ENCODE measurements at places on chromosomes 5 and 9.

- DNase-seq = no peak
Observed at GRCh38 chr9:91606255-91606995, 182.8 kb upstream of the NFIL3 start.

DNA sequence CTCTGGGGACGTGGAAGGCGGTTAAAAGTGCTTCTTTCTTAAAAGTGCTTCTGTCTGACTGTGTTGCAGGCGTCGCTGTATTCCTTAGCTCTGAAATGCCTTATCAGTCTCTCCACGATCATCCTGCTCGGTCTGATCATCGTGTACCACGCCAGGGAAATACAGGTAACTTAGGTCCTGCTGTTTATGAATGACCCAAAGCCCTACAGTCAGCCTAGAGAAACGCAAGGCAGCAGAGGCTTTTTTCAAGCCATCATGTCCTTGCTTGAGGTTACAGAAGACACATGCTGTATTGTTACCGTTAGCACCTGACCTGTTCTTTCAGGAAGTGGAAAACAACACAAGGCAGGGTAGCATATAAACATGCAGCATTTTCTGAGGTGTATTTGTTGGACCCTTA, 2.0 kb downstream of the KCNN2 start:
- DNase-seq = peak; percentile 7

GRCh38 chr5:171840711-171841522, 55.3 kb downstream of the SMIM23 start:
- DNase-seq = no peak

DNA sequence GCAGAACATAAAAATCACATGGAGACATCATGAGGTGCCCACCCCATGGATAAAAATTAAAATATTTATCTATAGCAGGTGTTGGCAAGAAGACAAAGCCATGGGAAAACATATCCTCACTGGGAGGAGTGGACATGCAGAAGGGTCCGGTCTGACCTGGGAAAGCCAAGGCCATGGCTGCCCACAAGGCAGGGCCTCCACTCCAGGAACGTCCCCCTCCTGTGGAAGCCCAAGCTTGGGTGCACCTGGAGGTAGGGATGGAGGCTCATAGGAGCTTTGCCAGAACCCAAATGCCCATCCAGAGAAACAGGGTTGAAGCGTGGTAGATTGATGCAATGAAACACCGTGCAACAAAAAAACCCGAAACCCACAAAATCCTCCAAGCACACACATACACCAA, 81.4 kb upstream of the COL5A1 start:
- DNase-seq = no peak

DNA sequence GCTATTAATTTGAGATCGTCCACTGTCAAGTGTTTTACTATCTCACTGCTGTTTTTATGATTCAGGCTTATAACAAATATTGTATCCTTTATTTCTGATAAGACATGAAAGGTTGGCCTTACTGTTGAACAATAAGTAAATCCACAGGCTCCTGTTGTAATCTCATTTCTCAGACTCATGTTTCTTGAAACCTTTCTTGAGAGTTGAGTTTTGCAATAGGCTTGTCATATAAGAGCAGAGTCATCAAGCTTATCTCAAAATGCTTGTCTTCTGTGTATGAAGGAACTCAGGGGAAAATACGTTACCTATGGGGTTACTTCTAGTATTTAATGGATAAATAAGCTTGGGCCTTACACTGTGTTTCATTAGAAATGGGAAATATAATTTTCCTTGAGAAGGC, 9.2 kb upstream of the TLX3 start:
- no peak for DNase-seq

- peak; percentile 91 for DNase-seq
Observed at GRCh38 chr9:4508246-4508906, 18.1 kb downstream of the SLC1A1 start.

DNA sequence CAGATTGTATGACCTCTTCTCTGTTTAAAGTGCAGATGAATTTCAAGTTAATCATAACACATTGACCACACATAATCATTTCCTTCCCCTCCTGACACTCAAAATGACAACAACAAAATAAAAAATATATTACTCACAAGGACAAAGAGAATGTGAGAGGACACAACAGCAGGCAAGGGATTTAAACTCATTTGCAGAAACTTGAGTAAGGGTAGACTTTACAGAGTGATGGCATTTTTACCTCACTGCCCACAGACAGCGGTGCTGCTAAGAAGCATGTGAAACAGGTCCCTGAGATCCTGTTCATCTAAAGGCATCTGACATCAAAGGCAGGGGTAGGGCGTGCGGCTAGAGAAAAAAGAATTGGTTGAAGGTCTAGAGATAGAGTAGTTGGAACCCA, 99.0 kb downstream of the TRIM36 start:
- DNase-seq = no peak
